ENCODE measurements at places on chromosomes 7 and 10.

GRCh38 chr10:93894516-93895378, 969 bp downstream of the SLC35G1 start:
- no peak for DNase-seq

DNA sequence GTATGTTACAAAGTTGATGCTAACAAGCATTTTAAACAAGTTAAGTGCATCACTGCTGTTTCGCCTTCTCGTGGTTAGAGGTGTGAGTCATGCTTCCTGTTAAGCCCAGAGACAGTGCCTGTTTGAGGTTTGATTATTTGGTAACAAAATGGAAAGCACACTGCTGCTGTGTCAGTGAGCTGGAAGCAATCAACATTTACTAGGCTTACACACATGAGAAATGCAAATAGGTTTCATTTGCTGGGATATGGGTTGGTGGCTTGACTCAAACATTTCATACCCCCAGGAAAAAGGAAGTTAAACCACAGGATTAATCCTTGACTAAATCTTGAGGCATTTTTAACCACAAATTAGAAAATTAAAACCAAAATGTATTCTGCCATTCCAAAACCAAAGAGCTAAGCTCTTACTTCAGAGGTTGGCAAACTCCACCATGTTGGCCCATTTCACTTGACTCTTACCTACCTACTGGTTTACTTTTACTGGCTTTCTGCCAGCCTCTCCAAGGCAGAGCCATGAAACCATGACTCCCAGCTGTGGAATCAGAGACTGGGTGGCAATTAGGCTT, 139.2 kb downstream of the ETV1 start:
- DNase-seq, result no peak

DNA sequence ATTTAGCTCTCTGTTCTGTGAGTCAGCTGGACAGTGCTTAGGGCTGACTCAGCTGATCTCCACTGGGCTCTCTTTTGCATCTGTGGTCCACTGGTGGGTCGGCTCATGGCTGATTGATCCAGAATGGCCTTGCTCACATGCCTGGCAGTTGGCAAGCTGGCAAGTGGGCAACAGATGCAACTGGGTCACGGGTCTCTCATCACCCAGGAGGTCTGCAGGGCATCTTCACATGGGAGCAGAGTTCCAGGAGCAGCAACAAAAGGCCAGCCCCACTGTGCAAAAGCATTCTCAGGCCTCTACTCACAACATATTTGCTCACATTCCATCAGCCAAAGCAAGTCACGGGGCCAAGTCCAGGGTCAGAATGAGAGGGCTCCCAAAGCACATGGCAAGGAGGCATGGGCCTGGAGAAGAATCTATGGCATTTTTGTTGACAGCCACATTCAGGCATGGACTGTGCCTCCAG, 98.8 kb downstream of the OAT start:
- DNase-seq, result no peak

DNA sequence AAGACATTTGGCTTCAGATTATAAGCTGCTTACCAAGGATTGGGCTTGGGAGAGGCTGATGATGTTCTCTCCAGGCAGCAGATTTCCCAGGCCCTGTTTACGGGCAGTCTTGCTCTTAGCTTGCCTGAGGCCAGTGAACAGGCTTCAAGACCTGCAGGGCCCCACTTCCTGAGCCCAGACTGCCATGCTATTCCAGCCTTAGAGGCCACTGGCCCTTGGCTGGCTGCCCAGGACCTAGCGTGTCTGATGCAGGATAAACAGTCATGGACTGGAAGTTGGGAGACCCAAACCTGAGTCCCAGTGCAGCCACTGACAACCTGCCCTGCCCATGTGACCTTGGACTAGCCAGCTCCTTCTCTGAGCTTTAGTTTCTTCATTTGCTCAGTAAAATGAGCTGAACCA, 2.9 kb downstream of the PRXL2A start:
- DNase-seq, result no peak

DNA sequence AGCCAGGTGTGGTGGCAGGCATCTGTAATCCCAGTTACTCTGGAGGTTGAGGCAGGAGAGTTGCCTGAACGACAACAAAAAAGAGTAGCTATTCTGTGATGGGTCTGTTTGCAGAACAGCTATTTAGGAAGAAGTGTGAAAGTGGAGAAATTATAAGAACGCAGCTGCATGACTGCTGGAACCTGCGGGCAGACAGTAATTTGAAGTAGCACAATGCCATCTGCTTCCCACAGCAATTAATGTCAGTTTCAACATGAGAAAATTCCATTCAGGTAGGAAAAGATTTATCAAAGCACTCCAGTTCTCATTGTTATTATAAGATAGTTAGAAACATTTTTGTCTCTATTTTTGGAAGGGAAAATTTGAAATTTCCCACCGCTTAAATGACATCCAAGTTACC, 21.5 kb downstream of the LAMB1 start:
- DNase-seq, result no peak

DNA sequence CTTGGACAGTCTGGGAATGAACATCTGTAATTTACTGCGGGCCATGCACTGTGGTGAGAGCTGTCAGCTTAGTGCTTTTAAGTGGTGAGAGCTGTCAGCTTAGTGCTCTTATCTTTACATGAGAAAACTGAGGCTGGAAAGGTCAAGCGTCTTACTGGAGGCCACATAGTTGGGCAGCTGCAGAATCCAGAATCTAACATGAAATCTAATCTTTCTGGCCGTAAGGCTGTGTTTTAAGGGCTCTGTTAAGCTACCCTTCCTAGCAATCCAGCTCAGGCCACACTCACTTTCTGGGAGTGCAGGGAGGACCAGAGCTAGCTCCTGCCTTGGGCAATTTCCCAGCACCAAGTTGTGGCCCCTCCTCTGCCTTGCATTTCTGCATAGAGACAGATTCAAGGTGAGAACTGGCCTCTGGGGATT, 70.2 kb downstream of the SORCS3 start:
- no peak for DNase-seq

DNA sequence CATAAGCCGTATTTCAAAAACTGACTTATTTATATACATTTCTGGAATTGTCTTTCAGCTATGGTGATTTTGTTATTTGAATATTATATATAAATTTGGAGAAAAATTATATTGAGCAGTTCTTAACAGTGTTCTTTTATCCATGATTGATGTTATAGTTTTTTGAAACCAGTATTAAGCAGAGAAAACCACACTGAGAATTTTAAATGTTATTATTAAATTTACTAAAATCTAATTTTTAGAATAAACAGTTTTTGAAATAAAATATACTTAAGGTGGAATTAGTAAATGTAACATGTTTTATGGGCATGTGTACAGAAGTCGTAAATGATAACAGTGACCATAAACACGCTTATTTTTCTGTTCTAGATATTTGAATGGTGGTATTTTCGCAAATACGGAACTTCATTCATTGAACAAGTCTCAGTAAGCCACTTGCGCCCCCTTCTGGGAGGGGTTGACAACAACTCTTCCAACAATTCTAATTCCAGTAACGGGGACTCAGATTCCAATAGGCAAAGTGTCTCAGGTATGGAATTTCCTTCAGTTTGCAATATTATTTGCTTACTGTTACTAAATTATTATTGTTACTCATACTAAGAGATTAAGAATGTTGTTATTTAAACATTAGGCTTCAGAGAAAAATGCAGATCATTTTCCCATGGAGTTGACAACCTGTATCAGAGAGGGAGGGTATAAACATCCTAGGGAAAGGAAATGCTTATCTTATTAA, 166.1 kb downstream of the ST7 start:
- peak; percentile 80 for DNase-seq

GRCh38 chr10:3081383-3081981, 14.1 kb downstream of the PFKP start:
- DNase-seq, result no peak

DNA sequence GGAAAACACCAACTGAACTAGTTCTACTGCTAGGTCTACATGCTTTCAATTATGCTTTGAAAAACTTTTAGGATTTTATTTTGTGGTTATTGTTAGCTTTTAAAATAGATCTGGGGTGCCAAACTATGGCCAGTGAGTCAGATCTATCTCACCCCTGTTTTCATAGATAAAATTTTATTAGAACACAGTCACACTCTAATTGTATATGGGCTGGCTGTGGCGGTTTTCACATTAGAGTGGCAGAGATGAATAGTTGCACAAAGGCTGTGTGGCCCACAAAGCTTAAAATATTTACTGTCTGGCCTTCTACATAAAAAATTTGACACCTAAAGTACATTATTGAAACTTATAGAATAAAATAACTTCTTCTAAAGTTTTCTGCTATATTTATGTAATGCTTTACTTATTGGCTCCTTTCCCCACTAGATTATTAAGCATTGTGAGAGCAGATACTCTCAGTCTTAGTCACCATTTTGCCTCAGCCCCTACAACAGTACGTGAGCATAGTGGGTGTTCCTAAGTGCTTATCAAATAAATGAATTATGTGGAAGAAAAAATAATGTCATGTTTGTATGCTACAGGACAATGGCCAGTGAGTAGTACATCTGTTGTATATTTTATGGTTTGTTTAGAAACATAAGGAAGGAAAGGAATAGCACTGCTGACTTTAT, 5.4 kb upstream of the SUV39H2 start:
- DNase-seq, result no peak

GRCh38 chr7:64544010-64544409, 18.9 kb downstream of the ZNF680 start:
- DNase-seq, result no peak

All from ecto neural progenitor cell (in vitro differentiated cells).